ENCODE measurements at places on chromosomes 2 and 18.

GRCh38 chr2:101566632-101567228 is 91.8 kb upstream of the RFX8 start:
- DNase-seq = no peak

DNA sequence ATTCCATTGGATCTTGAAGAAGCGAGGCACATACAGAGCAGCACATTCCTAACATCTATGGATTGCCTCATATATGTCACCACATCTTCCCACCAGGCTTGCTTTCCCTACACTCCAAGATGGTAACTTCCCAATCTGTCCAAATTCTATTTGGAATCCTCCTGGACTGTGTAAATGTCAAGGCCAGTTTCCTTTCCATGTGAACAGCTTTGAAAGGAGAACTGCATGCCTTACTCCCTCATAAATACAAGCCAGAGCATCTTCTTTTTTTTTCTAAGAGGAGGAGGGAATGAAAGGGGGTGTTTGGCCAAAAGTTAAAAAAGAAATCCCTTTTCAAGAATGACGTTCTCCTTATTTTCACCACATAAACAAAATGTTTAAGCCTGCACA is 103.8 kb upstream of the OSR1 start:
- DNase-seq = no peak

GRCh38 chr2:100755441-100755840 is 64.5 kb upstream of the NPAS2 start:
- no peak for DNase-seq

GRCh38 chr2:170314744-170315447 is 136.9 kb downstream of the MYO3B start:
- no peak for DNase-seq

DNA sequence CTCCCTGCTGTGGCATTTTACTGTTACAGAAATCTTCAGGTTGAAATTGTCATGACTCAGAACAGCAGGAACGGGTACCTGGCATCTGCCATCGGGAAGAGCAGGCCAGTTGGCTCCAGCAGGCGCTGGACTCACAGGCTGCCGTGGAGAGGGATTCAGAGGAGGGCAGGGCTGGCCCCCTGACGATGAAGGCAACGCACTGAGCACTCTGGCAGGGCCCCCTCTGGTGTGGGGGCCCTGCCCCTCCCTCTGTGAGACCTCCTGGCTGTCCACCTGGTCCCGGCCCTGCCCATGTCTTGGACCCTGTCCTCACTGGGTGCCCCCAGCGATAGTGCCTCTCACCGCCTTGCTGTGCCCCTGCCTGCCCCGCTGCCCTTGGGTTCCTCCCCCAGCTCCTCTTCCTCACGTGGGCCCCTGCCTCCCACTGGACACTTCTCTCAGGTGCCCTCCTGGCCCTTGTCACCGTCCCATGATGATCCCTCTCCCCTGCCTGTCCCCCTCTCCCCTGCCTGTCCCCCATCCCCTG is 23.3 kb upstream of the ALLC start:
- DNase-seq = no peak

Data from CMK (cell line).